ENCODE measurements at places on chromosomes 5 and 9. TPM values are rescaled to one million over a fixed set of nuclear protein-coding genes. Genes with fewer than 3 reads are reported as not detected.

The PRRX2 gene
- 10.7 TPM for total RNA-seq

The PPP3R2 gene
- not detected for total RNA-seq

The FAM78A gene
- total RNA-seq, result 3.4 TPM

The SPRY4 gene
- total RNA-seq, result 140 TPM

The GABRA6 gene
- not detected for total RNA-seq

The TRAF1 gene
- total RNA-seq, result 2.9 TPM

The RUFY1 gene
- 34.0 TPM for total RNA-seq

The CYSRT1 gene
- 2.9 TPM for total RNA-seq

The CDO1 gene
- 13.2 TPM for total RNA-seq

The TUSC1 gene
- 6.0 TPM for total RNA-seq

The PPP2R2B gene
- 13.2 TPM for total RNA-seq

The CD14 gene
- total RNA-seq, result 0.63 TPM

The ALAD gene
- 14.7 TPM for total RNA-seq

The NUTM2F gene
- total RNA-seq, result 0.55 TPM

The PCDHGA4 gene
- total RNA-seq, result 3.9 TPM

The NAA35 gene
- total RNA-seq, result 30.9 TPM

The FPGS gene
- 67.7 TPM for total RNA-seq

The NRARP gene
- total RNA-seq, result 52.4 TPM

The NFIB gene
- 12.5 TPM for total RNA-seq

The PTGES gene
- 2.5 TPM for total RNA-seq

The PCDH1 gene
- 105 TPM for total RNA-seq

The SIT1 gene
- 7.2 TPM for total RNA-seq

The ELOVL7 gene
- total RNA-seq, result 7.8 TPM

The TAF11L2 gene
- not detected for total RNA-seq

The TTC16 gene
- not detected for total RNA-seq

The ZDHHC11 gene
- 37.5 TPM for total RNA-seq

The PHF24 gene
- total RNA-seq, result 0.53 TPM

The ZNF483 gene
- 65.9 TPM for total RNA-seq

The TCERG1 gene
- 107 TPM for total RNA-seq

The DRD1 gene
- not detected for total RNA-seq

The FUT7 gene
- not detected for total RNA-seq

The SLC36A1 gene
- total RNA-seq, result 13.7 TPM

The NKD2 gene
- 12.8 TPM for total RNA-seq

The KLHL9 gene
- total RNA-seq, result 17.4 TPM

The LCN9 gene
- total RNA-seq, result 1.7 TPM

The OCLN gene
- total RNA-seq, result 70.6 TPM
